ENCODE measurements at places on chromosomes 2 and 18.

DNA sequence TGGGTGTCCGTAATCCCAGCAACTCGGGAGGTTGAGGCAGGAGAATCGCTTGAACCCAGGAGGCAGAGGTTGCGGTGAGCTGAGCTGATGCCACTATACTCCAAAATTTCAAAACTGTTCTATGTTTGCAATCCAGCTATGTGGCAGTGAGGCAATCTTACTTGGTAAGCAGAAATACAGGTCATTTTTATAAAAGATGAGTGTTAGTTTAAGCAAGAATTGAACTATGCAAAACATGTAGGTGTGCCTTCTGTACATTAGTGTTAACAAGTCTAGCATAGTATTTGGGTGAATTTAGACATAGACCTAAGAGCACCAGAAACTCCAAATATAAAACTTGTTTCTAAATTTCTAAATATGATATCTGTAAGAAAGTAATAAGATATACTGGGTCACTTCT, 7.2 kb downstream of the DSC1 start:
- no peak for DNase-seq

DNA sequence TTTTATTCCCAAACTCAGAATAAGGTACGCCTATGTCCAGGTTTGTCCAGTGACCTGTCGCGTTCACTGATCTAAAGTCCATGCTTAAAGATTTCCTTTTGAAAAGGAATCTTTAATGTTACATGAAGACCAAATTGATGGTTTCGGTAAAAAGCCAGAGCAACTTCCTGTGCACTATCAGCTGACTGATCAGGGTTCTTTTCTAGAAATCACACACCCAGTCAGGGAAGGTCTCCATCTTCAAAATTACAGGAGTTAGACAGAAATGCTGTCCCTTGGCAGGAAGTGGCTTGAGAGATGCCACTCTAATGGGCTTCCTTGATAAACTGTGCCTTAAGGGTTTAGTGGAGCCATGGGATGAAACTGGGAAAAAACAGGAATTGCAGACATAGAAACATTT, 14.7 kb upstream of the ARHGAP25 start:
- DNase-seq = no peak

- no peak for DNase-seq
Measured at GRCh38 chr18:23137788-23138216, 2.5 kb downstream of the CABLES1 start.

DNA sequence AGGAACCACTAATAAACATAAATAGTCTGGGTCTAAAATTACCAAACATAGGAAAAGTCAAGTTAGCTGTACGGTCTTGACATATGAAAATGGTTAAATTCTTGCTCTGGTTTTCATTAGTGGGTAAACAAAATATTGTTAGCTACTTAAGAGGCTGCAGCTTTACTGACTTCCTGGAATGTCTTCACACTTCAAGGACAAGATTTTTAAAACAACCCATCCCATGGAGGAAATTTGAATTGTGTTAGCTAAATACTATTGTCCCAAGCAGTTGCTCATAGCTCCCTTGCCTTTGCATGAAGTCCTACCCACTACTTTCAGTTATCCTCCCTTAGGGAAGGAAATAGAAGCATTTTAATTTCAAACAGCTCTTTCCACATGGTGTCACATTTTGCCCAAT, 128.5 kb downstream of the EPHA4 start:
- no peak for DNase-seq

- DNase-seq = no peak
Measured at GRCh38 chr2:46025676-46026075, 271.5 kb upstream of the EPAS1 start.

DNA sequence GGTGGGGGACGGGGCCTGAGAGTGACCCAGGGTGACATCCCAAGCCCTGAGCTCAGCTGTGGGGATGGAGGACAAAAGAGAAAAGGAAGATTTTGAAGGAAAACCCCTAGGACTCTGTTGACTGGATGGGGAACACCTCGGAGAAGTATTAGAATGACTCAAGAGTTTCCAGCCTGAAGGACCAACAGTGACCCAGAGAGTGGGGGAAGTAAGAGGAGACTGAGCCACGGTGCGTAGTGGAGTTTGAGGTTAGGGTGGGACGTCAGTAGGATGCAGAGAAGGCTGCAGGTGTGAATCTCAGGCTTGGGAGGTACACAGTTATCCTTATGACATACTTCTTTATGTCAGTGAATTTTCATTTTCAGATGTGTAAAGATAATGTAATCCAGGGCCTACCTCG, 119.5 kb downstream of the NCK2 start:
- DNase-seq = no peak

DNA sequence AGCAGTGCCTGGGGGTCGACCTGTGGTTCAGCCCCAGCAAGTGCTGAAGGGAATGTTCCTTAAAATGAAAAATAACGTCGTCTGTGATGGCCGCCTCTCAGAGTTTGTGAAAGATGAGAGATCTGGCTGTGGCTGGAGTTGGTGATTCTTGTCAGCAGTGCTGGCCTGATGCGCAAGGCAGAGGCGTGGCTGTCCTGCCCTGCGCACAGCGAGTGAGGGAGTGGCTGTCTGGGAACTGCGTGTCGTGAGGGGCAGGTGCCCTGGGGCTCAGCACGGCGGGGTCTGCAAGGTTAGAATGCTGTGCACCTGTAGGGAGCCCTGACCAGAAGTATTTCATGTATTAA, 8.8 kb downstream of the NFATC1 start:
- DNase-seq = no peak

DNA sequence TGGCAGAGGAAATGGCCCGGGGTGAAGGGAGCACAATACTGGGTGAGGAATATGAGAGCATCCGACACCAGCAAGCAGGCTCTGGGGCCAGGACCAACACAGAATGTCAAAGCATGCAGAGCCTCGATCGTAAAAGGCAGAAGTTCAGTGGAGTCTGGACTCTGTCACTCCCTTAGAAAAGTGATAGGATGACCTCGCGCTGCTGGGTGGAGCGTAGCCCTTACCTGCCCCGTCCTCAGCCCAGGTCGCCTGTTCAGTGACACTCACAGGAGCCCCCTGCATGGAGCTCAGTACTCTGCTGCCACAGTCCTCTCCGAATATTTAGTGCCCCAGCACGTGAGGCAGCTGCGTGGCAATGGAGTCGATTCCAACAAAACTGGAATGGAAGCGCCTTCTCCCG, 236.7 kb upstream of the MYT1L start:
- no peak for DNase-seq
